Stimulated activated CD4-positive, alpha-beta T cell treated with anti-CD3 and anti-CD28 coated beads, Interleukin-1b, Interleukin-23, amount 100 ng/mL, for 48 hours (primary cell): ENCODE measurements at places on chromosomes 5 and 9.
A peak's percentile ranks its signal among the peaks of the same experiment; 100 is the strongest.

GRCh38 chr9:99257723-99258389, 35.8 kb downstream of the SEC61B start:
- DNase-seq: no peak

DNA sequence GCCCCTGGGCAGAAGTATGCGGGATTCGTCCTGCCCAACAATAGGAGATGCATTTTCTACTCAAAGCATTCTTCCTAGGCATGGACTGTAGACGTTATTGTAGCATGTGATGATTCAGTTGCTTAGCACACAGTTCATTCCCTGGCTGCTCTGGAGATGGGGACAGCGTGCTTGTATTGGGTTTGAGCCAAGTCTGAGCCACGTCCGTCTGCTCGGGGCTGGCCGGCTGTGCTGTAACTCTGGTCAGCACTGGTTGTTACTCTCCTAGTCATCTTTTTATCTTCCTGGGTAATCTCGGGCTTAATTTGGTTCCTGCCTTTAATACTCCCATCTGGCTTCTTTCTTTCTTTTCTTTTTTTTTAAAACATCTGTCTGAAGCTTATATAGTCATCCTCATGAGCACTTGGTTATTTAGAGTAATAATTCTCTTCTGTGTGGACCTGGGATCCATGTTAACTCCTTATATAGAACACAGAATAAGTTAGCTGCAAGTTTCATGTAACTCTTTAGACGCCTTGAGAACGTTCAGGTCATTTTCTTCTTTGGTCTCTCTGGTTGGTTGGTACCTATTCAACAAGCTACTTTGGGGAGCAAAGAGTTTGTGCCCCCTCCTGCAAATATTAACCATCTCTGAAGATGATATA, 118.8 kb upstream of the RPS23 start:
- DNase-seq: no peak

DNA sequence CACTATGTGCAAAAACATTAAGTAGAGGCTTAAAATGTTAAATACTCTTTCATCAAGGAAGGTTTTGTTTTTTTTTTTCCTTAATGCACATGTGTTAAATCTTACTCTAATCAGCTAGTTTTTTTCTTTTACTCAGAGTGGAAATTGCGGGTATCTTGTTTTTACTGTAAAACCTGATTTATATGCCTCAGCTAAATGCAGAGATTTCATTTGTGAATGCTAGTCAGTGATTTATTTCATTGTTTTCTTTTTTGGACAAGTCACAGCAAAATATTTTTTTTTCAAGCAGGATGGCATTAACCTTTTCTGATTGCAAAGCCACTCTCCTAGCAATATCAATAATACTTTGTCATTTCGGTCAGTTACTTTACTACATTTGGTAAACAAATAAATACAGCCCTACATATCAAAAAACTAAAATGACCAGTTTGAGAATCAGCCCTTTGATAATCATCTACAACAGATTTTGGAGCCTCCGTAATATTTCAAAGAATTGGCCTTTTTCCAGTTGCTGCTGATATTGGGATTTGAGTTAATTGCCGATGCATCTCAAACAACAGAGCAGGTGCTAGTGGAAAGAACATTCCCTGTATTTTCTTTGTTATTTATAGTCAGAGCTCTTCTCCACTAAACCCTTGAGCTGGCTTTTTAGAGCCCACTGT, 579.2 kb upstream of the ZNF608 start:
- DNase-seq: no peak

DNA sequence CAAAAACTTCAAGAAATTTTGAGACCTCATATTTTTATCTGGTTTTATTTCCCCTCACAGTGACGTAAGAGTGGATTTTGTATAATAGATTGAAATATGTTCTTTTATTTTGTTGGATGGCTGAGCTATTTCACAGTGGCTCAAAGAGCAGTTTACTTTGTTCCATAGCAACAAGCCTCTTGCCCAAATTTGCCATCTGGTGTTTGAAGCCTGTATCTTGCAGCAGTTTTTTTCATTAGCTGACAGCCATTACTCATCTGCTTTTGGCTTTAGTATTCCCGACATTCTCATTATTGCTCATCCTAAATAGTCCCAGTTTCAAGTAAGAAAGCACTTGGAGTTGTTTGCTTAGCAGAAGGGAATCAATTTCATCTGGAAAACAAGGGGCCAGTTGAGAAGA, 36.3 kb downstream of the GDA start:
- no peak for DNase-seq

GRCh38 chr5:122358372-122358979, 46.4 kb downstream of the SNCAIP start:
- DNase-seq: no peak

DNA sequence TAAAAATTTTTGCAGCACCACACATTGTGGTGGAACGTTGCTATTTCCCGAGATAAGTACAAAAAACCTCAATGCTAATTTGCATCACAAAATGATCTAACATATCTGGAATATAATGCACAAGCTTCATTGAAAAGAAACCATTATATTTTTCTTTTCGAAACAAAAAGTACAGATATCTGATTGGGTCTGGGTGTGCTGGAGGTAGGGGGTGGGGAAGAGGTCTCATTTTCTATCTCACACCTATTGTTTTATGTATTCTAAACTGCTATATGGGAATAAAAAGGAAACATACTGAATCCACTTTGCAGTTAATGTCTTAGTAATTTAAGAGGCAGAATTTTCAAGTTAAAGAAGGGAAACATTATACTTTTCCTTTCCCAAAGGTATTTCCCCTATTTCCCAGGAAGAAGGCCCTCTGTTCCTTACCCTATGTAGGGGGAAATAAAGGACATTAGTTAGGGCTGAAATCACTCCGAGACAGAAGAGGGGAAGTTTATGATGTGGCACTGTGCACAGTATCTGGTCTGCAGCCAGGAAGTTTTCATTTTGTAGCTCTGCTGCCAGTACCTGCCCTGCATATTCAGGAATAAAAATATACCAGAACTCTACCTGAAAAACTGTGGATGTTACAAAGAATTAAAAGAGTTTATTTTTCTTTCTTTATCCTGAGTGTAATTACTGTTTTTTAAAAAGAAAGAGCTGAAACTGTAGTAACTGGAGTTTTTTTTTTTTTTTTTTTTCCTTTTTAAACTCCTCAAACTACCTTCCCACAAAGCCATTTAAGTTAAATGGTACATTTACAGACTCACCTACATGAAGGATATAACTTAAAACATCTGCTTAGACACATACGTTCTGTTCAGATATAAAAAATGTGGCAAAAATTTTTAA, 7.4 kb downstream of the MEF2C start:
- no peak for DNase-seq

GRCh38 chr9:96109680-96110351, 192.2 kb downstream of the HSD17B3 start:
- no peak for DNase-seq

- DNase-seq: no peak
These were observed 147.8 kb upstream of the RAPGEF1 start for GRCh38 chr9:131887680-131888079.

DNA sequence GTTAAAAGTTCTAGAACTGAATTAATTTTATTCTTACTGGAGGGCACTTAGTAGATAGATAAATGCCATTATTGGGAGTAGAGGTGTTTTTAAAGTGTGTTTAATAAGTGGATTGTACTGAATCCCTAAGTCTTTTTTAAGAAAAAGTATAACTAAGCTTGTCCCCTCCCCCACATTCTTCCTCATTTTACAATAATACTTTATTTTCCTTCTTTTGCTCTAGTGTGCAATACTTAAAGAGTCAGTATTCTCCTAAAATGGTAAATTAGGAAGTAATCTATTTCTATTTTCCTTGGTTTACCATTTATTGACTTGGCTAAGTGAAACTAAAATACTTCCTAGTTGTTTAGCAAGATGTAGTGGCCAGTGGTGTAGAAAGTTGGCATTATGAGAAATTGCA, 11.6 kb downstream of the UBLCP1 start:
- DNase-seq: no peak

- DNase-seq: no peak
These were observed 60.8 kb downstream of the WNK2 start for GRCh38 chr9:93244510-93245436.

- peak; percentile 33 for DNase-seq
These were observed 860 bp upstream of the MARCHF6 start for GRCh38 chr5:10352430-10353240.

DNA sequence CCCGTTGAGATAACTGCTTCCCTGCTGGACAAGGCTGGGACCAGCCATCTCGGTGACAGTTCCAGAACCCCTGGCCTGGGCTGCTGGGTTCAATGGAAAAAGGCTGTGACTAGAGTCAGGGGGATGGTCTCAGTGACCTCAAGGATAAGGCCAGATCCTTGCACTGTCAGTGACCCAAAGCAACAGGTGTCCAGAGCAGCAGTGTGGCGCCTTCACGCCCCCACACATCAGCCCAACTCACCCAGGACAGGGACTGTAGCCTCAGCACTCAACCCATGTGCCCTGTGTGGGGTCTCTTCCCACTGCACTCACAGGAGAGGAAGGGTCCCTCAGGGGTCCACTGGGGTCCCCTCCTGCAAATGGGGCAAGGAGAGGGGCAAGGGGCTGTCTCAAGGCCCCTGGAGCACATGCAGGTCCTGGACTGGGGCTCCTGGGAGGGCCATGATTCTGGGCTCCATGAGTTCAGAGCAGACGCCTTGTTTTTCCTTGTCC, 698 bp upstream of the LCN2 start:
- DNase-seq: no peak

- DNase-seq: no peak
These were observed 10.8 kb downstream of the KLF9 start for GRCh38 chr9:70403618-70404025.

- no peak for DNase-seq
These were observed 41.8 kb upstream of the GPX3 start for GRCh38 chr5:150978590-150978989.

DNA sequence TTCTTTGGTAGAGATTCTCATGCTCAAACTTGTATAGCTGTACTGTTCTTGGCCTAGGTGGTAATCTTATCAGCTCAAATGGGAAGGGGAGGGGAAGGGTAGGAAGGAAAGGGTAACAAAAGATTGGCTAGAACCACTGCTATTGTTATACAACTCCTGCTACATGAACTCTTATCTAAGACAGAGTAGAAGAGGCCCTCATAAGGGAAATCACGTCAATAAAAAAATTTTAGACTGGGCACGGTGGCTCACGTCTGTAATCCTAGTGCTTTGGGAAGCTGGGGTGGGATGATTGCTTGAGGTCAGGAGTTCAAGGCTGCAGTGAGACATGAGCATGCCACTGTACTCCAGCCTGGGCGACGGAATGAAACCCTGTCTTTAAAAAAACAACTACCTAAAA, 15.9 kb downstream of the STOM start:
- DNase-seq: no peak

DNA sequence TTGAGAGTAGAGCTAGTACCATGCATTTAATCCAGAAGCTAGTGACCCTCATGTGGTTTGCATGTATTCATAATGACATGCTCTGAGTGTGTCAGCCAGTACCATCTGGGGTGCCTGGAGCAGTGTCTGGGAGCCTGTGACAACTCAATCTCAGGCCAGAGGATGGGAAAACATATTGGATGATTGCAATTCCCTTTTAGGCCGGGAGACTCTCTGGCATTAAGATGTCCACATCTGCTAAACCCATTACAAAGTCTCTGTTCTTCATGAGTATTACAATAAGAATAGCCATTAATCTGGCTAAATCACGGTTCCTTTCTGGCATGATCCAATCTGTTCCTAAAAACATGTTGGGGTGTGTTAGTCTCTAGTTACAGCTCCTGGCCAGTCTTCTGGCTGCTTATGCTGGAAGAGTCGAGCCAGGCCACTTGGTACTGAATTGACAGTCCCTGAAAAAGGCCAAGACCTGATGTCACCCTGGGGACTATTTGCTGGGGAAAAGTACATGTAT, 475.7 kb downstream of the ENC1 start:
- no peak for DNase-seq

- DNase-seq: no peak
These were observed 8.7 kb upstream of the QRFP start for GRCh38 chr9:130905125-130905901.

DNA sequence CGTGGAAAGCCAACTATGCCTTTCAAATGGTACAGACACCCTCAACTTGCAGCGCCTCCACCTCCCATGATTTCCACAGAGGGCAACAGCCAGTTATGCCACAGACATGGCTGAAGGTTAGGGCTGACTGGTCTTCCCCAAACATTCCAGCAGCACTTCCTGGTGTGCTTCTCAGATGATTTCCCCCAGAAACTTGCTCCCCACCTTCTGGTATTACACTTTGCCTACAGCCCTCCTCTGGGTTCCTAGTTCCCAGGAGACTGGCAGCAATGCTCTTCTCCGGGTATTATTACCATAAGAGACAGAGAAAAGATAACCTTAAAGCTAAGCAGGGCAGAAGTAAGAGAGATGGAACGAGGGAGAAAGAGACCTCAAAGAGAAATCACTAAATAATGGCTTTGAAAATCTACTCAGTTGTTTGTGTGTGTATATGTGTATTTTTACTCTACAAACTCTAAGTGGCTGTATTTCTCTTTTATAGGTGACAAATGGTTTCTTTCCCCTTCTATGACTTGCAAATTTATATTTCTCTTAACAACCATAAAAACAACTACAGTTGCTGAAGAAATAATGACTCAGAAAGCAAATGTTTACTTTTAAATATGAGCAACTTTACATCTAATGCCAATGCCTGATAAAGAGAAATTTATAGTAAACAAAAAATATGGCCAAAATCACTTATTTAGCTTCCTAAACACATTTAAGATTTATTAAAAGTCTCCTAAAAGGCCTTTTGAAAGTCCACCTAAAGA, 133.8 kb downstream of the PDE4D start:
- DNase-seq: no peak

- DNase-seq: peak; percentile 82
These were observed 68.9 kb upstream of the EQTN start for GRCh38 chr9:27365707-27366376.

DNA sequence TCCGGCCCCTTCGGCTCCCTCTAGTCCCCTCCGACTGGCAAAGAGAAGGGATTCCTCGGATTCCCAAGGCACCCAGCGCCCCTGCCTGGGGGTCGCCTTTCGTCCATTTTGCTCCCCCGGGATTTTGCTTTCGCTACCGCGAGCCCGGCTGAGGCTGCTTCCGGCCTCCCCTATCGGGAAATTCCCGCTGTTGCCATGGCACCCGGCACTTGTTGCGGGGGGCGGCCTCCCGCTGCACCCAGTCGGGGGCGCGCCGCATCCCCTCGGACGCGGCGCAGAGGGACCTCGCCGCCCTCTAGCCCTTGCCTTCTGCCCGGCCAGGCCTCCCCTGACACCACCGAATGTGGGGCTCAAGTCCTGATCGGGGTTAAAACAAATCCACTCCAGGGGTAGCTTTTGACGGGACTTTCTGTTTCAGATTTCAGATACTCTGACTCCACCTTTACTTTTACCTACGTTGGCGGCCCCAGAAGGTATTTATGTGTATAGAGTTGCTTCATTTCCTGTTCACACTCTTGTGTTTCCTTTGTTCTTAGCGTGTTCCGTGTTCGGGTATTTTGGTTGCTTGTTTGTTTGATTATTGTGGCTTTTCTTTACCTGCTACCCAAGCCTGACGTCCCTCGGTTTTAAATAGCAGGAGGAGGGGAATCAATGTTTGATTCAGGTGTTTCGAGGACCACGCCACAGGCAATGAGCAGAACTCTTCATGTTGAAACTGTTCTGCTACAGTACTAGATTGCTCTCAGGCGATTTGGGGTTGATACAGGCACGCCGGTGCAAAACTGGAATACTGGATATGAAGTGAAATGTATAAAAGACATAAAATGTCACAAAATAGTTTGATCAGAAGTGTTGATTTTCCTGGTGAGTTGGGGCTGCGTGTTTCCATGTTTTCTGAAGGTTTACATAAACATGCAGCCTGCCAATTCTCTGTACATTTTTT, 1.5 kb downstream of the PARP8 start:
- peak; percentile 81 for DNase-seq

GRCh38 chr5:77851176-77852067, 75.3 kb upstream of the TBCA start:
- DNase-seq: no peak
